Suppressor macrophage (primary cell): ENCODE measurements at places on chromosomes 11 and 22.

- DNase-seq = no peak
Measured at GRCh38 chr11:57073128-57073527, 84.4 kb downstream of the OR5AK2 start.

DNA sequence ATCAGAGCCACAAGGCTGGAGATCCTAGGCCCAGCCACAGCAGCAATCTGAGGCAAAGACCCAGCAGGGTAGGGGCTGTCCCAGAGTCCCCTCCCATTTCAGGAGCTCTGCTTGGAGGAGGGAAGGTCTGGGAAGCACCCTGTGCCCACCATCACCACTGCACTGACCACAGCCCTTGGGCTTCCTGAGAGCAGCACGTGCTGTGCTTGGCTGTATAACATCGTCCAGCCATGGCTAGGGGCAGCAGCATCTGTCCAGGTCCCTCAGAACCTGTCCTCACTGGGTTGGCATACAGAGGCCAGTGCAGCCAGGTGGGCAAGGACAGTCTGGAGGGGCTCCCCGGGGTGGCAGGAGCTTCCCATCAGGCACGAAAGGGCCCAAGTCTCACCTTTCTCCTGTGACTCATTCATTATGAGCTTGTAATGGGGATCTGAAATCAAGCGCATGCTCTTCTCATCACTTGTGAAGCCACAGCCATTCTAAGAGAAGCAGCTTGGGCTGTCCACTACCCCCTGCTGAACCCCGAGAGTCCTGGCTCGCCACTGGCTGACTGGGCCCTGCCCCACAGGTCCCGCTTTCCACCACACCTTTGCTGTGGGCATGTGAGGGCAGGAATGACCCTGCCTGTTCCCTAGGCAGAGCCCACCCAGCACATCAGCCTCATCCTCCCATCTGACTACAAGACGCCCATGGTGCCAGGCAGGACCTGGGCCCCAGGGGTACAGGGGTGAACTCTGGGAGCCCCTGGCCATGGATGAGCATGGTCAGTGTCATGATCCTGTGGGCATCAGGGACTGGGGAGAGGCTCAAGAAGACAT is 83.3 kb downstream of the MED15 start:
- DNase-seq = no peak

DNA sequence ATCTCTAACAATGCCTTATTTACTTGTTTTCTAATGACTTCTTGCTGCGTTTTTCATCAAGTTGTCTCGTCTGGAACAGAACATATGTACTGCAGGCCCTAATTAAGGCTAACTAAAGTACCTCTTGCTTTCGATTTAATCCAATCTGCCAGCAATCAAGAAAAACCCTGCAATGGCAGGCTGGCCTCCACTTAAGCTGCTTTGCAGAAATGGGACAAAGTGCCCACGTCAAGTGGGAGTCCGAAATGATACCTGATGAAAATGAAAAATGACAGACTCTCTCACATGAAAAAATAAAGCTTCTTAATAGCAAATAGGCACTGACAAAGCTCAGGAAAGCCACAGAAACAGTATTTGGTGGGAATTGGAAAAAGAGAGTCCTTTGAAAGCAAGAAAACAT is 1454.7 kb downstream of the FAM181B start:
- DNase-seq = no peak

DNA sequence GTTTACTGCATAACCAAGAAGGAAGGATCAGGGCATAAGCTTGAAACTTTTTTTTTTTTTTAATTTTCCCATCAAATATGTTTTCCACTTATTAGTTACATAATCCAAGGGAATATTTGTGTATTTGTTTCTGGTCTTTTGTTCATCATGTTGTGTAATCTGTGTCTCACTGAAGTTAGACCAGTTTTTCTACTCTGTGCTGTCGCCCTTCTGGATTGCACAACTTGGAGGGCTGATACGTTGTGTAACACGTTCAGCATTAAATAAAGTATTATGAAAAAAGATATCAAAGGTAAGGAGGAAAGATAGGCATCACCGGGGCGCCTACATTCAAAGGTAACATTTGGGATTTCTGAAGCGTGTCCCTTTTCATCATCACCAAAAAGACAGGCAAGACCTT is 3.3 kb upstream of the E2F8 start:
- DNase-seq = peak; percentile 22

- DNase-seq = no peak
Measured at GRCh38 chr11:4466871-4467442, 15.5 kb upstream of the OR52K1 start.

GRCh38 chr11:111586388-111586831 is 15.8 kb upstream of the SIK2 start:
- DNase-seq = peak; percentile 66

DNA sequence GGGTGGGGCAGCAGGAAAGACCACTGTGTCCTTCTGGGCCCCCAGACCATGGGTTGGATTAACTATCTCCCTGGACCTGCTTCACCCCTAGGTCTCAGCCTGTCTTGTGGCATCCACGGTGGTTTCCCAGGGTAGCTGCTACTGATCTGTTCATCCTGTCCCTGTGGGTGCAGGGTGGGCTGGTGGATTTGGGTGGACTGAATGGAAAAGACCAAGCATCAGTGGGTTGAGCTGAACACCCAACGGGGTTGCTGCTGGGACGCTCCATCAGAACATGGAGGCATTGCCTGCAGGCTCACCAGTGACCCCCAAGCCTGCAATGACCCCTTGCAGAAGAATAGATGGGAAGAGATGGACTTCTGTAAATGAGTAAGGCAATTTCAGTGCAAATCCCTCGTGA is 812.1 kb downstream of the TBC1D22A start:
- DNase-seq = no peak

DNA sequence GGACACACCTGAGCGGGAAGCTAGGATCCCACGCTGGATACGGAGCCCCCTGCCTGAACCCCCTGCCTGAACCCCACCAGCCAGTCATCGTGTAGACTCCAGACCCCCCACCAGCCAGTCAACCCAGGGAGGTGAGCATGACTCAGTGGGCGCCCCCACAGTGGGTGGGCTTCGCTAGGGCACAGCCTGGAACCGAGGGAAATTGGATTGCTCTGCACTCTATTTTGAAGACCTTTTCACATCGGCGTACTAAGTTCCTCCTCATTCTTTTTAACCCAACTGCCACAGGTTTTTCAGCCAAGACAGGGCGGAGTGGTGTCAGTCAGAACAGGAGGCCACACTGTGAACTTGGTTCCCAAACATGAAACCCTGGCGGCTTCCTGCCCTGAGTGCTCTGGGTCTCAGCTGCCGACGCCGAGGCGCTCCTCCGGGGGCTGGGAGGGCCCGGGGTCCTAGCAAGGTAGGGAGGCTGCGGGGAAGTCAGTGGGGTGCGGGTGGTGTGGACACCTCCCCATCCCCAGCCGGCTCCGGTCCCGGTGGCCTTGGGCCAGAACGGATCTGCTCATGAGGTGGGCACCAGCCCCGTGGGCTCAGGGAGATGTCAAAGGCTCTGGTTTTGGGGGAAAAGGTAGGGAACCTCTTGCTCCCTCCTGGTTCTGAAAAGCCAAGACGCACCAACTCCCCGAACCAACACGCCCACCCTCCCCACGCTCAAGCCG is 57.0 kb downstream of the BRD1 start:
- no peak for DNase-seq

GRCh38 chr11:71253794-71254193 is 1.4 kb upstream of the SHANK2 start:
- no peak for DNase-seq

DNA sequence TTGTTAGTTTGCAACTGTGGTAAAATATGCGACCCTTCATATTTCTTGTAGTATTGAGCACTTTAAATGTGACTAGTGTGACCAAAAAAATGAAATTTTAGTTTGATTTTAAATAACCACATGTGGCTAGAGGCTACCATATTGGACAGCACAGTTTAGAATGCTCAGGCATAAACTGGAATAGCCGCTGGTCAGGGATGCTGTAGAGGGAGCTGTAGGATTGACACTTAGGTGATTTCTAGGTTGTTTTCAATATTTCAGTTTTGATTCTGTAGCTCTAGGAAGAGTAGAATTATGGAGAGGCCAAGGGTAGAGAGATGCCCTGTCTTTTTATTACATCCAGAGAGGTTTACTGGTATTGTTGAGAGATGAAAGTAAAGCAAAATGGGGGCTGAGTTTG is 10.8 kb upstream of the VSIG10L2 start:
- no peak for DNase-seq

DNA sequence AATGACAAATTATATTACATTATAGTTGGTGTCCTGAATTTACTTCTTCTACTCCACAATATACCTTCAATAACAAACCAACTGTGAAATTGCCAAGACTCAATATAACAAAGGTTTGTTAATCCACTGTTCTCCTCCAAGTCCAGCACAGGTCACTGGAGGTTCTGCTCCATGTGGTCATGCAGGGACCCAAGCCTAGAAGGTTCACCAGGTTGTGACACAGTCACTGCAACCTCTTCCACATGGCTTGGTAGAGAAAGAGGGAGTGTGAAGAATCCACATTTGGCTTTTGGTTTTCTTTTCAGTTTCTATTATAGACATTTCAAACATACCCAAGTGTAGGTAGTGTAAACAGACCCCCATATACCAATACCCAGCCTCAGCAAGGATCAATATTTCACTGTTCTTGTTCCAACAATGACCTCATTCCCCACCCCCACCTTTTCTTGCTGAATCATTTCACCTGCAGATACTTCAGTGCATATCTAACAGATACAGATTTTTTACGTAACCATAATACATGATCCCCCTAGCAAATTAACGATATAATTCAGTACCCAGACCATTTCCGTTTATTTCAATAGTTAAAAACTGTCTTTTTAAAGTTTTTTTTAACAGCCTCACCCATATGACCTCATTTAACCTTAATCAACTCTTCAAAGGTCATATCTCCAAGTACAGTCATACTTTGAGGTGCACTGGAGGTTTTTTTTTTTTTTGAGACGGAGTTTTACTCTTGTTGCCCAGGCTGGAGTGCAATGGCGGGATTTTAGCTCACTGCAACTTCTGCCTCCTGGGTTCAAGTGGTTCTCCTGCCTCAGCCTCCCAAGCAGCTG is 14.1 kb downstream of the FGF19 start:
- no peak for DNase-seq

- no peak for DNase-seq
Measured at GRCh38 chr22:22810018-22810427, 77.6 kb upstream of the IGLL5 start.

DNA sequence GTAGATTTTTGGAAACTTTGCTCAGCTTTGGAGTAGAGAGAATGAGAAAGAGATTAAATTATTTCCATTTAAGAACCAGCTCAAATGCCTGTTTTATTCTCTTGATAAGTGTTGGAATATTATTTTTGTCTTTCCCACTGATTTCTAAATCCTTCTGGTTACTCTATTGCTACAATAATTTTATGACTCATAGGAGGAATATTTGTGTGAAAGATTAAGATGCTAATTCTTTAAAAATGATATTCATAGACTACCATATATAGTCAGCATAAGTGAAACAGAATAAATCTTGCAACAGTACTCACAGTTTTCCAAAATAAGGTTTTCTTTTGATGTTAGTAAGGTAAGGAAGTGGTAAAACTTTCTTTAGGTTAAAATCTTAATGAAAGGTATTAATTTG is 60.9 kb downstream of the YAP1 start:
- DNase-seq = no peak

DNA sequence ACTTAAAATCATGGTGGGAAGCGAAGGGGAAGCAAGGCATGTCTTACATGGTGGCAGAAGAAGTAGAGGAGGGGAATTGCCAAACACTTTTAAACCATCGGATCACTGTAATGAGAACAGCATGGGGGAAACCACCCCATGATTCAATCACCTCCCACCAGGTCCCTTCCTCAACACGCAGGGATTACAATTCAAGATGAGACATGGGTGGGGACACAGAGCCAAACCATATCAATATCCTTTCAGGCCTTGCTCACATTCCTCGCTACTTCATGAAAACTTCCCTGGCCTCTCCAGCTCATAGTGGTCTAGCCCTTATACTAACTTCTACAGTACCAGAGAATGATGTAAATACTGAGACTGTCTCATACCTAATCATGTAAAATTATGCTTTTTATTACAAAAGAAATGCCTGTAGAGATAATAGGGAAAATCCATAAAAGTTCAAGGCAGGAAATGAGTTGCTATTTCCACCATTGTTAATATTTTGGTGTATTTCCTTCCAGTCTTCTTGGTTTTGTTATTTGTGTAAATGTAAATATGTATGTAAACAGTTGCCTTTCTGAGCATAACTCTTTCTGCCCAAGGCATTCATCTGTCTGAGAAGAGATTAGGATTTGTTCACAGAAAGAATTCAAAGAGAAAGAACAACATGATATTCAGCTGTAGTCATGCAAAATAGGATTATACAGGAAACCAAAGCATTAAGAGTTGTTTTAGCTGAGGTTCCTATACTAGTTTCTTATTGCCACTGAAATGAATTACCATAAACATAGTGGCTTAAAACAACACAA is 104.3 kb upstream of the LDLRAD3 start:
- DNase-seq = no peak

GRCh38 chr11:9052316-9052715 is 39.1 kb downstream of the SCUBE2 start:
- no peak for DNase-seq

DNA sequence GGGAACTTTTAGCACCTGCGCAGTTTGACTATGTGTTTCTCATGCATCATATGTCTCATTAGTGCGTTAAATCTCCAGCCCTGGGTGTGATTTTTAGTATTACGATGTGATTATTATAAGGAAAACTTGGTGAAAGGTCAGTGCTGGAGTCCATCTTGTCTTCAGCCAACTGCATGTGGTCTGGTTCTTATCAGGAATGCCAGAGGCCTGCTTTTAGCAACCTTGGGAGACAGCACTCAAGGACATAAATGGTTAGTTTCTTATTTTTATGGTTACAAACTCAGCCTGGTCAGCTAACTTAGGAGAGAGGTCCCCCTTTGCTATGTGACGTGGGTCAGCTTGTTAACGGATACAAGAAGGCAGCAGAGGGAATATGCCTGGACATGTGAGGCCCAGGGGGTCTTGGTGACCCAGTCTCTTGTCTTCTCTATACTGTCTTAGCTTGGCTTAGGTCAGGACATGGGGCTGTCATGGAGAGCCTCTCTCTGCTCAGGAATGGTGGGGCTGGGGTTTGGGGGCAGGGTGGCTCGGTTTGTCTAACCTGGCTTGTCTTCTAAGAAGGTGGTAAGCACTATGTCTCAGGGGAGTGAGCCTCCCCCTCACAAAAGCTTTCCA is 21.5 kb downstream of the KCTD21 start:
- DNase-seq = no peak
